ENCODE measurements at places on chromosomes 11 and 22. TPM values are rescaled to one million over a fixed set of nuclear protein-coding genes. Genes with fewer than 3 reads are reported as not detected.

Gene OR8G1
- not detected for total RNA-seq

Gene RTN4RL2
- 0.17 TPM for total RNA-seq

Gene OR51B5
- 0.30 TPM for total RNA-seq

Gene HMOX1
- total RNA-seq, result 1.5 TPM

Gene UBQLNL
- total RNA-seq, result 0.50 TPM

Gene SERPING1
- not detected for total RNA-seq

Gene SLC25A45
- total RNA-seq, result 40.0 TPM

Gene PGA5
- total RNA-seq, result not detected

Gene INS
- total RNA-seq, result not detected

Gene PNPLA5
- not detected for total RNA-seq

Gene SAA4
- total RNA-seq, result not detected

- DNase-seq, result no peak
- no peaks in the 10 kb centered on the region for H3K36me3 ChIP-seq
- no peaks in the 10 kb centered on the region for H3K4me1 ChIP-seq
- no peaks in the 10 kb centered on the region for H3K27me3 ChIP-seq
Observed at GRCh38 chr11:84193706-84194105, 907.5 kb upstream of the CCDC90B start.

- no peaks in the 10 kb centered on the region for H3K4me1 ChIP-seq
- no peak overlapping the region for H3K4me3 ChIP-seq
- H3K27me3 ChIP-seq, result peaks cover 28% of the 10 kb centered on the region
- H3K36me3 ChIP-seq, result no peaks in the 10 kb centered on the region
- DNase-seq, result no peak
Observed at GRCh38 chr22:27327497-27327896, 474.1 kb downstream of the MN1 start.

DNA sequence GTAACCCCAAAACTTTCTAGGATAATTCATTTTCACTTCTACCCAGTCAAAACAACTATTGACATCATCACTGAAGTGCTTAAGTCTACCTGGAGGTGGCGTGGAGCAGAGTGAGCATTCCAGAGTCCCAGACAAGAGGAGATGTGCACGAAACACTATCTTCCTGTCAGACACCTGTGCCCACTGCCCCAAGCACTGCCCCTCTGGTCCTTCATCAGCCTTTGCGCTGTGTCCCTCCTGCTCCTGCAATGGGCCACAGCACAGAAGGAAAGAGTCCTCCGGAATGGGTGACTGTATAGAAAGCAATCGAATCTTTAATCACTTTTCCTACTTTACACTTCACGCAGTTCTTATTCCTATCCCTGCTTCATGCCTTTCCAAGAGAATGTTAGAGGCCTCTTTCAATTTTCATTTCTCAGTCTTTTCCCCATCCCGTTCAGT, 512 bp upstream of the GRIA4 start:
- no peaks in the 10 kb centered on the region for H3K36me3 ChIP-seq
- no peak overlapping the region for H3K27ac ChIP-seq
- peaks cover 17% of the 10 kb centered on the region for H3K27me3 ChIP-seq
- no peak overlapping the region for H3K4me3 ChIP-seq
- DNase-seq, result no peak
- peaks cover 10% of the 10 kb centered on the region for H3K4me1 ChIP-seq

DNA sequence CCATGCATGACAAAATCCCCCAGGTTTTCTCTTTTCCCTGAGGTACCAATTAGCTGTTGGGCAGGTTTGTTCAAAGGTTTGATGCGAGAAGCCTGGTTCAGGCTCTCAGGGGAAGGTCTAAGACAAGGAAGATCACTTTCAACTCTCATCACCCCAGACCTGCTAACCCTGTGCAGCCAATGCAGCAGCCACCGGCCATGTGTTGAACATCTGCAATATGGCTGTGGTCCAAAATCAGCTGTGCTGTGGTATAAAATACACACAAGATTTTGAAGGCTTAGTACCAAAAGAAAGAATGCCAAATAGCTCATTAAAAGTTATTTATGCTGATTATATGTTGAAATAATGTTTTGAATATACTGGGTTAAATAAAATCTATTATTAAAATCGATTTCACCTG, 58.5 kb downstream of the SMCO4 start:
- H3K4me3 ChIP-seq, result no peak overlapping the region
- no peaks in the 10 kb centered on the region for H3K27me3 ChIP-seq
- DNase-seq, result no peak
- peaks cover 2% of the 10 kb centered on the region for H3K36me3 ChIP-seq

DNA sequence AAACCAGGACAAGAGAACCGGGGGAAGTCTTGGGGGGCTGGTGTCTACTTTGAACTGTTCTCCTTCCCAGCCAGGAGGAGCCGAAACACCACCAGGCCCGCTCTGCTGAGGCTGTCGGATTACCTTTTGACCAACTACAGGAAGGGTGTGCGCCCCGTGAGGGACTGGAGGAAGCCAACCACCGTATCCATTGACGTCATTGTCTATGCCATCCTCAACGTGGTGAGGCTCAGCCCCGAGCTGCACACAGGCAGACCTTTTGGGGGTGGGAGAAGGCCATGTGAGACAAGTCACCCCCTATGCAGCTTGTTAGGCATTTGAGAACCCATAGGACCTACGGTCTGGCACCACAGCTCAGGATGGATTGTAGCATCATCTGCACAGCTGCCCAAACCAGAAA, 2.8 kb downstream of the HTR3A start:
- H3K4me3 ChIP-seq, result no peak overlapping the region
- H3K36me3 ChIP-seq, result no peaks in the 10 kb centered on the region
- H3K27me3 ChIP-seq, result peaks cover 15% of the 10 kb centered on the region
- H3K27ac ChIP-seq, result no peak overlapping the region
- no peak for DNase-seq
- no peaks in the 10 kb centered on the region for H3K4me1 ChIP-seq

GRCh38 chr11:68497761-68498160, 37.2 kb downstream of the PPP6R3 start:
- no peak overlapping the region for H3K27ac ChIP-seq
- DNase-seq, result no peak
- no peaks in the 10 kb centered on the region for H3K27me3 ChIP-seq

DNA sequence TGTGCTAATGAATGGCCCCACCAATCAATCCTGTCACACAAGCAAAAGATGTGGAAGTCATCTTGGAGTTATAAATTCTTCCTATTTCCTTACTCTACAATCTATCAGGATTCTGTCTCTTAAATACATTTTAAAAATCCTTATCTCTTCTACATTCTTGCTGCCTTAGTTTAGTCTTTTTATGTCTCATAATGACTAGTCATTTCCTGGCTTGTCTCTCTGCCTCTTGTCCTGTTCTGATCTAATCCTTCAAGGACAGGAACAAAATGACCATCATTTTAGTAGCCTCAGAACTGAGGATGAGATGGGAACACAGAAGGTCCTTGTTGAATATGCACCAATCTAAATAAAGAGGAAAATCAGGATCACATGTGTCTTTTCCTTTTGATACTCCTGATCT, 56.6 kb upstream of the LIN7C start:
- no peaks in the 10 kb centered on the region for H3K4me1 ChIP-seq
- H3K27ac ChIP-seq, result no peak overlapping the region
- H3K36me3 ChIP-seq, result no peaks in the 10 kb centered on the region
- DNase-seq, result no peak
- no peak overlapping the region for H3K4me3 ChIP-seq

DNA sequence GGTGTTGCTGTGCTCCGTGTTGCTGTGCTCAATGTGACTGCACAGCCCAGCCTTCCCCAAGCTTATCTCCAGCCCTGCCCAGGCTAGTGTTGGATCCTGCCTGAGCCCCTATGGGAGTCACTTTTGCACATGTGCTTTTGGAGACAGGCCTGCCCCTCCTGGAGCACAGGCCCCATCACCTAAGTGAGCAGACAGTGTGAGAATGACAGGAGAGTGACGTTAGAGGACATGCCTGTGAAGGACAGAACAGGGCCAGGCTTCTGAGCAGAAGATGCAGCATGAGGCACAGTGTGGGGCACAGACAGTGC, 36.6 kb upstream of the SUSD2 start:
- peaks cover 91% of the 10 kb centered on the region for H3K4me1 ChIP-seq
- peaks cover 6% of the 10 kb centered on the region for H3K36me3 ChIP-seq
- DNase-seq, result no peak
- H3K27ac ChIP-seq, result peak overlapping the region; percentile 46
- H3K27me3 ChIP-seq, result no peaks in the 10 kb centered on the region

DNA sequence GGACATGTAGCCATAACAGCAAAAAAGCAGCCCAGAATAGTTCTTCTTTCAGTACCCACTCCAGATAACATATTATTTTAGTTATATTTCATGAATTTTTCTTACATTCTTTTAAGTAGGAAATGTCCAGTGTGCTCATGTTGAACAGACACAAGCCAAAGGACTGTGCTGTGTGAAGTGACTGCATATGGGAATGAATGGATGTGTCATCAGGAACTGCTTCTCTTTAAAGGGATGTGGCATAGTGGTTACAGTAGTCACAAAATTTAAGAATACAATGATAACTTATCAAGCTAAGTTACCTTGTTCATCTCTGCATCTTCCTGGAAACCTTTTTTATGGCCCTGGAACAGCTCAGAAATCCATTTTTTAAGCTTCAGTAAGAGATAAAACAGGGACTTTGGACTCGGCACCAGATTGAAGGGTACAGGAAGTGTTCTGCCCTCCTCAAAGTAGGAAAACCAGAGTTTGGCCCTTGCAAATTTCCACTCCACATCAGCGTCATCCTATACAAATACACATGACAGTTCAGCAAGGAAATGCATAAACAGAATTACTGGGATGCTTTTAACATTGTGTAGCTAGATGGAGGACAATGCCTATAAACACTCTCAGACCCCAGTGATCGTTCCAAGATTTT, 112.8 kb downstream of the TRPC6 start:
- no peaks in the 10 kb centered on the region for H3K4me1 ChIP-seq
- H3K36me3 ChIP-seq, result no peaks in the 10 kb centered on the region
- H3K27ac ChIP-seq, result no peak overlapping the region

- H3K36me3 ChIP-seq, result no peaks in the 10 kb centered on the region
- peaks cover 29% of the 10 kb centered on the region for H3K27me3 ChIP-seq
- H3K4me3 ChIP-seq, result peak within 1 kb of the TSS; percentile 64
- no peak within 1 kb of the TSS for H3K27ac ChIP-seq
Observed at GRCh38 chr11:61827571-61828378, at the start of gene FADS2. Gene FADS2 (plus strand): TSS chr11:61828300. CDS start chr11:61828391, 91 bp downstream.

GRCh38 chr11:67502328-67502979, 2.7 kb downstream of the PITPNM1 start:
- H3K27me3 ChIP-seq, result no peaks in the 10 kb centered on the region
- H3K4me3 ChIP-seq, result no peak overlapping the region
- H3K27ac ChIP-seq, result no peak overlapping the region
- no peak for DNase-seq
- peaks cover 51% of the 10 kb centered on the region for H3K4me1 ChIP-seq
- peaks cover 64% of the 10 kb centered on the region for H3K36me3 ChIP-seq

DNA sequence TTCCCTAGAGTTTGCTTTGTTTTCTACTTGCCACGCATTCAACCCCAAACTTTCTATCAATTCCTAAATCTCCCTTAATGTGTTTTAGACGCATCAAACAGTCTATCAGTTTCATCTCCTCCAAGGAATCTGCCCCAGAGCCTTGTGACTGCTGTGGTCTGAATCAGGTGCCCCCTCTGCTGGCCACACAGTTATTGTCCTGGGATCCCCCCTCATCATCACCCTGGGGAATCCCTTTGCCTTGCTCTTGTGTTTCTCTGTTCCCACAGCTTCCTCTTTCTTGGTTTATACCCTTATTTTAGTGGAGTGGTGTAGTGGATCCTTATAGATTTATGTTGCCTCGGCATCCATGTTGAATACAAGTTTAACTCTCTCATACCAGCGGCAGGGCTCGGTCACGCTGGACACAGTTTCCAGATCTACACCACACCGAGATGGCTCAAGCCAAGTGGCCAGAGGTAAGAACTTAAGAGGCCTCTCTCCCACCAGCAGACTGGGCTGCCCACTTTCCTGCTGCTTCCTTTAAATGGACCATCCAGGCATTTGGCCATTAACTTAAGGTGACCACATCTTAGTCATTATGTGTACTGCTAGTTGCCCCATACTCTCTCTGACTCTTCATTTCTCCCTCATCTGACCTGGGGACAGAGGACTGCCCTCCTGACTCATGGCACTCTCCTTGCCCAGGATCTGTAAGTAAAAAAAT, 8.2 kb downstream of the UPB1 start:
- no peak overlapping the region for H3K4me3 ChIP-seq
- H3K27me3 ChIP-seq, result no peaks in the 10 kb centered on the region
- peak; percentile 47 for DNase-seq
- H3K4me1 ChIP-seq, result peaks cover 4% of the 10 kb centered on the region
- no peak overlapping the region for H3K27ac ChIP-seq

DNA sequence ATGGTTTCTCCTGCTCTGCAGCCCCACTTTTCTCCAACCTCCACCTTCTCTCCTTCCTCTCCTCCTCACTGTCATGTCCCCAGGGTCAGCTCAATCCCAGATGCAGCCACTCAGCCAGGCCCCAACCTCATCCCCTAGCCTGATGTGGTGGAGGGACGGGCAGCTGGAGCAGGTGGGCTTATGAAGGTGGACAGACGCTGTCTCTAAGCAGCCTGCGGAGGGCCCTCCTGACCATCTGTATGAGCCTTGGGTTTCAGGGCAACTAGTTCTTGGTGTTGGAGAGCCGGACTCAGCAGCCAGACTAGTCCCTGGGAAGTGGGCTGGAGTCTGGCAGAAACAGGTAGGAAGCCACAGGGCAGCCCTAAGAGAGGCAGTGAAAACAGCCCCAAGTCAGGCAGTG, 18.1 kb downstream of the CRYBB2 start:
- no peak overlapping the region for H3K4me3 ChIP-seq
- H3K27me3 ChIP-seq, result peaks cover 7% of the 10 kb centered on the region
- no peak for DNase-seq
- peaks cover 6% of the 10 kb centered on the region for H3K4me1 ChIP-seq
- no peaks in the 10 kb centered on the region for H3K36me3 ChIP-seq
- no peak overlapping the region for H3K27ac ChIP-seq

- H3K4me3 ChIP-seq, result no peak overlapping the region
- H3K4me1 ChIP-seq, result no peaks in the 10 kb centered on the region
- H3K27me3 ChIP-seq, result no peaks in the 10 kb centered on the region
Observed at GRCh38 chr11:79421820-79422219, 19.0 kb downstream of the TENM4 start.

GRCh38 chr11:34975482-34975881, 59.1 kb downstream of the PDHX start:
- no peak overlapping the region for H3K4me3 ChIP-seq
- no peak for DNase-seq
- H3K27ac ChIP-seq, result no peak overlapping the region
- no peaks in the 10 kb centered on the region for H3K27me3 ChIP-seq

DNA sequence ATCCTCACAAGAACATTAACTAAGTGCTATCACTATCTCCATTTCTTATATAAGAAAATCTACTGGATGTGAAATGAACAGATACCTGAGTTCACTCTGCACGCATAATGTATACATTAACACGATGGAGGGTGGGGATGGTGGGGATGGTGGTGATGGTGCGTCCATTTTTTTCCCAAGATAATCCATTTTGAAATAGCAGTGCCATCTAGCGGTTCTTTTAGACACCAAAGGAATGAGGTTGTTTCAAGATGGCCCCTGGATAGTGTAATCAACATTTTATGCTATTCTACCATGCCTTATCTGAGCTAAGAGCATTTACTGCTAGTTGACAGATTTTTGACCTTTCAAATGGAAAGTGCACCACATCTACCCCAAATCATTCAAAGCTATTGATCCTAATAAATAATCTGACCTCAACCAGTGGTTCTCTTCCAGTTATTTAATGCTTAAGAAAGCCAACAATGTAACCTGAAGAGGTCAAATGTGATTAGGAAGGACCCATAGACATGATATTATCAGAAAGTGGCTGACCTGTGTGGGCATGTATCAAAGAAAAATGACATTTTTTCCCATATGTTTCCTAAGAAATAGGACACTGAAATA, 714.7 kb upstream of the TENM4 start:
- no peaks in the 10 kb centered on the region for H3K4me1 ChIP-seq
- H3K36me3 ChIP-seq, result no peaks in the 10 kb centered on the region
- H3K4me3 ChIP-seq, result no peak overlapping the region
- H3K27me3 ChIP-seq, result no peaks in the 10 kb centered on the region
- DNase-seq, result no peak

GRCh38 chr11:128506356-128506755, 81.0 kb downstream of the ETS1 start:
- peaks cover 91% of the 10 kb centered on the region for H3K36me3 ChIP-seq
- H3K27me3 ChIP-seq, result no peaks in the 10 kb centered on the region
- H3K4me1 ChIP-seq, result peaks cover 87% of the 10 kb centered on the region
- DNase-seq, result no peak
